GF-D8 (cell line): ENCODE measurements at places on chromosomes 1 and 21.

GRCh38 chr1:153610811-153611301 lies 2.1 kb downstream of the S100A16 start:
- DNase-seq: no peak

DNA sequence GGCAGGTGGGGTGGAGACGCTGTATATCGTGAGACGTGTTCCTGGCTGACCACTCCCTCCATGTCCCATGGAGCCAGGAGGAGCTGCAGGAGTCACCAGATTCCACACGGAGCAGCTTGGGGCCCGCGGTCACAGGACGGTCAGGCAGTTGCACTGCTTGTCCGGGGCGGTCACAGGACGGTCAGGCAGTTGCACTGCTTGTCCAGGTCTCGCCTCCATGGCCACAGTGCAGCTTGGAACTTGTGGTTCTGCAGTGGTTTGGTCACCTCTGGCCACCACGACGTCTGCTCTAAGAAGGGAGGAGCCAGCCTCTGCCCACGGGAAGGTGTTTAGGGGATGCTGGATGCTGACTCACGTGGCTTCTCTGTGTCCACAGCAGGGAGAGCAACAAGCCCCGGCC lies 33.0 kb downstream of the SLX9 start:
- no peak for DNase-seq

DNA sequence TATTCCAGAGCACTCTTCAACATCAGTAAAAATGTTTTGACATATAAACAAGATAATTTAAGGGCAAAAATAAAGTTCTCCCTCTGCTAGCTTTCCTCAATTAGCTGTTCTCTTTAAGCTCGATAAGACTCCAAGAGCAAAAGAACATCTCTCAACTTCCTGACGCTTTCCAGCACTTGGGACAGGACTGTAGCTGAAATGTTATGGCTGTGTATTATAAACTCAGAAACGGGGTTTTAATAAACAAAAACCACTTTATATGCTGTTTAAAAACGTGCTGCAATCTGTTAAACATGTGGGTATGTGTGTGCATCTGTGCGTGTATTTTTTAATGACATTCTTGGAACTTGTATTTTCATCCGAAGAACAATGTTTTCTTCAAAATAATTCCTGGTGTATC lies 71.5 kb upstream of the RGS2 start:
- no peak for DNase-seq

DNA sequence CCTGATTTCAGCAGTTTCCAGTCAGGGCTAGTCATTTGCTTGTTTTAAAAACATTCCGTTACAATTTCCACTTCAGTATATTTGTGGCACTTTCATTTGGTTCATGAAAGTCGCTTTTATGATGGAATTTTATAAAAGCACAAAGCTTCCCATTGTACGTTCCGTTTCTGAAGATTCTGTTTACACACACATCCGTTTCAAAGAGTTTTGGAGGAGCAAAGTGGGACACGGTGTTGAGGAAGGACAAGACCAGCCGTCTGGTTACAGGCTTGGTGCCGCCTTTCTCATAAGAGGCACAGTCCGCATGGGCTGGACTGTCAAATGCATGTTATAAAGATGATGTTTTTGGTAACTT lies 60.3 kb downstream of the FAAP20 start:
- no peak for DNase-seq

GRCh38 chr1:14815175-14815877 lies 216.8 kb downstream of the KAZN start:
- DNase-seq: no peak

GRCh38 chr1:243489158-243489527 lies 233.3 kb downstream of the SDCCAG8 start:
- DNase-seq: no peak

DNA sequence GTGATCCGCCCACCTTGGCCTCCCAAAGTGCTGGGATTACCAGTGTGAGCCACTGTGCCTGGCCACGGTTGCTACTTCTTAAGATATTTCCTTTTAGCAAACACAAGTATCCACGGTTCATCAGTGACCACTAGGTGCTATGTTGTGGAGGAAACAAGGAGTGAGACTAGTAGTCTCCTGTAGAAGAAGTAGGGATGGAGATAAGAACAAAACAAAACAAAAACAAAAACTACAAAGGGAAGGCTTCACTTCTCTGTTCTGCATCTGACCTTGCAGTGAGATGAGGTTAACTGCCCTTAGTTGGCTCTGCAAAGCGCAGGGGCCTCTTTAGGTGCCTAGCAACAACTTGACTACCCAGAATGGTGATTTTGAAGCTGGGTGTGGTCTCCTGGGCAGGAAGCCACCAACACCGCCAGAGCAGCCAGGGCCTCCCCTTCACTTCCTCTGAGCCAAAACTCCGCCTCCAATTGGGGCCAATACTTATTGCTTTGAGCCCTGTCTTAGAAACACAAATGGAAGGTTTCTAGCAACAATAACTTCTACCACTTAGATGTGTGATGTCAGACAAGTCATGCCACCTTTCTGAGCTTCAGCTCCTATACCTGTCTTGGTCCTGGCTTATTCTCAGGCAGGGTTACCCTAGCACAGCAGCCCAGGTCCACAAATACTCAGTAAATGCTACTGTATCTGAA lies 12.8 kb upstream of the CDC42 start:
- DNase-seq: peak; percentile 92

DNA sequence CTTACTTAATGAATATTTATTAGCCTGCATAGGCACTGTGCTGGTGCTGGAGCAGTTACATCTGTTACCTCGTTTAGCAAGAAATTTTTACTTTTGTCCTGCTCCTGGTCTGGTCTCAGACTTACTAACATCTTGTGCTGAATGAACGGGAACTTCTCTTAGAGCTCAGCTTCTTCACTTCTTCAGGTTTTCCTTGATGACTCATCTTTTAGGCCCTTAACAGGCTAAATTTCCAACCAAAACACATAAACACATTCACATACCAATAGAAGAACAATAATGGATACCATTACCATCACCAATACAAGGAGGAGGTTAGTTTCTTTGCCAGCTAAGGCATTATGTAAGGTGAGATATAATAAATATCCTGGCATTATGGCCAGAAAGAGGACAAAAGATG lies 68.9 kb downstream of the IFI44 start:
- DNase-seq: no peak

DNA sequence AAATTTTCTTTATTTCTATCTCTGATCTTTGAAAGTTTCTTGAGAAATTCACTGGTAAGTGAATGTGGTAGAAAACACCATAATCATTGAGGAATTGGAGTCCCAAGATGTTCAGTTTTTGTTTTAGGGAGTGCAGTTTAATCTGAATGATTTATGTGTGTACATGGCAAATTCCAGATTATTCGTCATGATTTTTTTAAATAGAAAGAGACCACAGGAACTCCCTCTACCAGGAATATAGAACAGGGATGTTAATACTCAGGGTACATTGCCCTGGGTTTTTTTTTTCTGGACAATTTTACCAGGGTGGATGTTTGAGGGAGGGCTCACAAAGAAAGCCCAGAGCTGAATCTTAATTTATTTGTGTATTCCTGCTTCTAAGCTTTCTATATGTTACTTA lies 109.0 kb downstream of the VPS13D start:
- no peak for DNase-seq

- DNase-seq: no peak
These were observed 47.1 kb upstream of the ARHGAP29 start for GRCh38 chr1:94284476-94284875.

- DNase-seq: peak; percentile 47
These were observed at the start of gene IL19 for GRCh38 chr1:206770531-206771337. Gene IL19 (plus strand): TSS chr1:206770773. CDS start chr1:206836663, 65,890 bp downstream.

GRCh38 chr1:18919197-18919905 lies 17.0 kb upstream of the ALDH4A1 start:
- DNase-seq: no peak

DNA sequence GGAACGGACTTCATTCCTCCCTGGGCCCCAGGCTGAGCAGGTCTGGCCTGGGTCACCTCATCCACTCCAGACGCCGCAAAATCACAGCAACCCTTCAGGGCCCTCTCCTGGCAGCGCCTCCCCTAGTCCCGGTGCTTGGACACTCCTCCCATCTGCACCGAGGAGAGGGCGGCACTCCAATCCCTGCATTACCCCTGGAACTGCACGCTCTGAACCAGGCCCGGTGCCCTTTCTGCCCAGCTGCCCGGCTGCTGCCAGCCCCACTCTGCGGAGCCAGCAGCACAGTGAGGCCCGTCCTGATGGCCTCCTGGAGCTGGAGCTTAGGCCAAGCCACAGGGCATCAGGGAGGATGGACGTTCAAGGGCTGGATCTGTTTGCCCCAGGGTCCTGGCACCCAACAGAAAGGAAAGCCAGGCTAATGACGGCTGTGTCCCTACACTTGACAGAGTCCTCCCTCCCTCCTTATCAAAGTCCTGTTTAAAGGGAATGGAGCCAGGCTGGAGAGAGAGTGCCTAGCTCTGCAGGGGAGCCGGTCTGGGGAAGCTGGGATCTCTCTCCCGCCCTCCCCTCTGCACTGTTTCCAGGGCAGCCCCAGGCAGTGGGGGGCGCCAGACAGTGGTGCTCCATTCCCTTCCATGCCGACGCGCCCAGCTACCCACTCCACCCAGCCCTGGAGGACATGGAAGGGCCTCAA lies 12.7 kb downstream of the COL6A2 start:
- DNase-seq: no peak

- DNase-seq: no peak
These were observed 150.3 kb downstream of the IFI44 start for GRCh38 chr1:78799926-78800325.

DNA sequence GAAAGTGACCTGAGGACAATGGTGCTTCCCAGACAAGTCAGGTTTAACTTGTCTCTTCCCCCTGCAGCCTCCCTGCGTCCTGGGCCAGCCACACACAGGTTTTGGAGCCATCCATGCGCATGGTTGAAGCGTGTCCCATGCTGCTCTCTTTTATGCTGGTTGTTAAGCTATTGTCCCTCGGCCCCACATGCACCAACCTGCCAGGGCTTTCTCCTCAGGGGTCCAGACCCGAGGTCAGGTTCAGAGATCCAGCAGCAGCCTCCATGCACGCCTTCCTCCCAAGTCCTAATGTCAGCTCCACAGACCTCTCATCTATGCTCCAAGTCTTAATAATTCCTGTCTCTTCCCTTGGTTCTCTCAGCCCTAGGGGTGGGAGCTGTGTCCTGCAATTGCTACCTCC lies 1.6 kb downstream of the ABCA4 start:
- no peak for DNase-seq

DNA sequence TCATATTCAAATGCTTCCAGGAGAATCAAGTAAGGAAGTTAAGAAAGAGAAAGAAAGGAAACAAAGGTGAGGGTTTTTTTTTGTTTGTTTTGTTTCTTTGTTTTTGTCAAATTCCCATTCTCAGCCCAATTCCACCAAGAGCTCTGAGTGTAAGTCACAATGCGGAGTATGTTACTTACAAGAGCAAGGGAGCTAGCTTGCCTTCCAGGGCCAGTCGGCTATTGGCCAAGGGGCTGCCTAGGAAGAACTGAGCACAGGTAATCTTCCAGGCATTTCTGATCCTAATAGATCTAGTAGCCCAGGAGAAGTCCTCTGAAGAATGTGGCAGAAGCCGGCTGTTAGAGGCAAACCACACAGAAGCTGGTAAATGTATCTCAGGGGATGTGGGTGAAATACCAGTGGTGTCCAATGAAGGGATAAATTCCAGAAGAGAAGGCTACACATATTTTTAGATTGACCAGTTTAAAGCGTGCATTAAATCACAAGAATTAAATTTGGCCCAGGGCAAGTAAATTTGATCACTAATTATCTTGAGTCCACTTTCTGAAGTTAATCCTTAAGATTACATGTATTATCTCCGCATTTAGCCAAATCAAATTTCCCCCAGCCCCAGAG lies 239.6 kb upstream of the ADAMTS5 start:
- no peak for DNase-seq

- DNase-seq: no peak
These were observed 53.1 kb upstream of the CD5L start for GRCh38 chr1:157894613-157895165.

- no peak for DNase-seq
These were observed 9.1 kb upstream of the PDIK1L start for GRCh38 chr1:26102526-26102925.

GRCh38 chr1:215767761-215768160 lies 200.7 kb downstream of the KCTD3 start:
- no peak for DNase-seq

- no peak for DNase-seq
These were observed 14.6 kb downstream of the NFASC start for GRCh38 chr1:204885288-204885711.

DNA sequence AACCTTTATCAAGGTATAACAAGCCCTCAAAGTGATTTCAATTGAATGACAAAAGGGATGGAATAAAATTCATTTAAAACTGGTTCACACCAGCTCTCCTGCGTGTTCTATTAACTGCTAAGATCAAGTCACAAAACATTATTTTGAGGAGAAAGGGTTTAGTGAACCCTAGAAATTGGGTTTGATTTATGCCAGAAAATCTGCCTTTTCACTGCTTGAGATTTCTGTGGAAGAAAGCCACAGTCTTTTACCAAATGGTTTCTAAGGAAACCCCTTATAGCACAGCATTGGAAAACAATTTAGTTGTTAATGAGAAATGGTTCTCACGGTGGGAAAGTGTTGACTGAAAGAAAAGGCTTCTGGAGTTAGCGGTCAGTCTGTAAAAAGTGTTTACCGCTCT lies 43.6 kb upstream of the DPH5 start:
- DNase-seq: no peak

- no peak for DNase-seq
These were observed 17.3 kb downstream of the KCTD3 start for GRCh38 chr1:215584389-215584788.

- DNase-seq: no peak
These were observed 25.6 kb downstream of the AGMAT start for GRCh38 chr1:15559189-15559810.

- DNase-seq: no peak
These were observed 74.9 kb downstream of the JAK1 start for GRCh38 chr1:64891448-64891825.

DNA sequence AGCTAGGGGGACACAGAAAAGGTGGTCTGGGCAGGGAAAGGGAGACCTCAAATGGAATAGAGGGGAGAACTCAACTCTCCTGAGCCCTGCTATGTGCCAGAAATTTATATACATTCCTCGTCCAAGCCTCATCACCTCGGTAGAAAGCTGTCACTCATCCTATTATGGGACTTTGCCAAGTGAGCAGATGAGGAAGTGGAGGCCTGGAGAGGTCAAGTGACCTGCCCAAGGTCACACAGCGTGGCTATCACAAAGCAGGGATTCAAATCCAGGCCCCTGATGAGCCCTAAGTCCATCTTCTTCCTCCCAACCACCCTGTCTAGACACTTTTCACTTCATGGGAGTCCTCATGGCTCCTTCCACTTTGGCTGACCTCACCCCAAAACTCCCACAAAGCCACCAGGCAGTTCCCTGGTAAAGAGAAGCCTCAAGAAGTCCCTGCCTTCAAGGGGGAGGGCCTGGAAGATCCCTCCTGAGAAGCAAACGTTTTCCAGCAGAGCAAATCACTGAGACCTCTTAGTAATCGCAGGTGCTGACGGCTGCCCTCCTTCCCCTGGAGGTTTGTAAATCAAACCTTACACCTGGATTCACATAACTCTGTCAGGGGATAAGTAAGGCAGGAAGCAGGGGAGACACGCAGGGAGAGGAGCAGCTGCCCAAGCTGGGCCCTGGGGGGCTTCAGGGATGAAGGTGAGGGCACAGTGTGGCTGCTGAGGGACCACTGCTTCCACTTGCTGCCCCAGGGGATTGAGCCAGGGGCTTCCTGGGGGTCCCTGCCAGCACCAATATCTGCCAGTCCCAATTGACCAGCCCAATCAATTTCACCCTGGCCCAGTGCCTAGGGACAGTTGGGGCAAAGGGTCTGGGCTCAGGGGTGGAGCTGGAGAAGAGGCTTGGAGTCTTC lies 351.2 kb downstream of the MATN1 start:
- no peak for DNase-seq
